ENCODE measurements at places on chromosomes 1 and 21. TPM values are rescaled to one million over a fixed set of nuclear protein-coding genes. Genes with fewer than 3 reads are reported as not detected.

IRF6 gene
- 1.9 TPM for total RNA-seq

PADI2 gene
- total RNA-seq, result 9.2 TPM

AKR7A3 gene
- total RNA-seq, result 1.4 TPM

AMY1A gene
- total RNA-seq, result not detected

FCGR1A gene
- 3.8 TPM for total RNA-seq

NOS1AP gene
- 11.8 TPM for total RNA-seq

COL8A2 gene
- 11.1 TPM for total RNA-seq

CD53 gene
- 50.2 TPM for total RNA-seq

GSTM2 gene
- 66.5 TPM for total RNA-seq

ILDR2 gene
- total RNA-seq, result not detected

ANGPTL7 gene
- 20.0 TPM for total RNA-seq

Data from breast epithelium (tissue), 4 donors.